ENCODE measurements at places on chromosomes 12 and 14. TPM values are rescaled to one million over a fixed set of nuclear protein-coding genes. Genes with fewer than 3 reads are reported as not detected.

KDM5A gene
- 107 TPM for total RNA-seq

SERPINA1 gene
- total RNA-seq: 0.22 TPM

DNAJC22 gene
- total RNA-seq: not detected

DCN gene
- not detected for total RNA-seq

GPRC5A gene
- total RNA-seq: not detected

SIX6 gene
- not detected for total RNA-seq

KLRK1 gene
- total RNA-seq: 0.12 TPM

SLCO1B3 gene
- total RNA-seq: not detected

POTEM gene
- total RNA-seq: not detected

ANHX gene
- total RNA-seq: not detected

AMN gene
- 1.2 TPM for total RNA-seq

P2RX7 gene
- total RNA-seq: 12.0 TPM

KRT1 gene
- total RNA-seq: 0.51 TPM

CAPZA3 gene
- total RNA-seq: not detected

HOXC5 gene
- total RNA-seq: not detected

CCDC92 gene
- 19.5 TPM for total RNA-seq

MYH6 gene
- total RNA-seq: 0.56 TPM

OVCH1 gene
- total RNA-seq: not detected

TSPAN9 gene
- not detected for total RNA-seq

CIROP gene
- total RNA-seq: not detected

KCNH5 gene
- not detected for total RNA-seq

TEX52 gene
- not detected for total RNA-seq

CLBA1 gene
- total RNA-seq: 0.69 TPM

RASSF9 gene
- not detected for total RNA-seq

ITGA7 gene
- total RNA-seq: 1.3 TPM

RDH12 gene
- total RNA-seq: not detected

GPRC5D gene
- total RNA-seq: not detected

FAM222A gene
- 0.80 TPM for total RNA-seq

KRT72 gene
- 1.6 TPM for total RNA-seq
